ENCODE measurements at places on chromosomes 7 and 10. TPM values are rescaled to one million over a fixed set of nuclear protein-coding genes. Genes with fewer than 3 reads are reported as not detected.

GCK gene
- total RNA-seq, result 0.43 TPM

DNA sequence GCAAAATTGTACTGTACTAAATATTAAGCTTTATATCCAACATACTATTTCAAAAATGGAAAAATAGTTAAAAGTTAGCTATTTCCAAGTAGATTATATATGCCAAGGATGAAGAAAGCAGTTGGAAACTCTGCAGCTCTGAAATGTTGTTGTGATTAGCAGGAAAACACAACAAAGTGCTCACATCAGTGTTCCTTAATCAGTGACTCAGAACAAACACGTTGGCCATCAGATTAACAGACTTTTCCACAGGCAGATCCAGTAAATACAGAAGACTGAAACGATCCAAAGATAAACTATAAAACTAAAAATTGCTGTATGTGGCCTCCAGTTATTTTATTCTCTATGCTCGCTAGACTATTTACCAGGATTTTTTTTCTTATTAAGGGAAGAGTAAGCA is 99.6 kb upstream of the SEMA3D start:
- DNase-seq, result peak; percentile 2

DNA sequence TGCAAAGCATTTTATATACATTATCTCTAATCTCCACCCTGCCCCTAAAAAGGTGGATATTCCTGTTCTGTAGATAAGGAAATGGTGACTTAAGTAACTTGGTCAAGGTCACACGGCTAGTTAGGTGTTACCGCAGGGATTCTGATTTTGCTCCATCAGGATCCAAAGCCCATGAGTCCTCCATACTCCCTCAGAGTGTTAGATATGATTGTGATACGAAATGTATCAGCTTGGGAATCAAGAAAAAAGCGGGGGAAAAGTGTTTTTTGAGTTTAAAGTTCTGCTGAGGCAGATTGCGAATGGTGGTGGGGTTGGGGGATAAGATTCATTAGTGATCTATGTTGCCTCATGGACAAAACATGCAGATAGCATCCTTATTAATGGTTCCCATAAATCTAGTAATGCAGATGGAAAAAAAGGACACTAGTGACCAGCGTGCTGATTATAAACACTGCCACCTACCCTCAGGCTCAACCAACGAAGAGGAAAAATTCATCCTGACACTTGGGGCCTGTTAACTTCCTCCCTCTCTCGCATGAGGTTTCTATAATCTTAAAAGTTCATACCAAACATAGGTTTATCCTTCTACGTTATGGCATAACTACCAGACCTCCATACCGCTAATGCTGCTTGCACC is 2.3 kb downstream of the ICA1 start:
- no peak for DNase-seq

GRCh38 chr7:105178177-105178576 is 164.2 kb downstream of the KMT2E start:
- no peak for DNase-seq

DNA sequence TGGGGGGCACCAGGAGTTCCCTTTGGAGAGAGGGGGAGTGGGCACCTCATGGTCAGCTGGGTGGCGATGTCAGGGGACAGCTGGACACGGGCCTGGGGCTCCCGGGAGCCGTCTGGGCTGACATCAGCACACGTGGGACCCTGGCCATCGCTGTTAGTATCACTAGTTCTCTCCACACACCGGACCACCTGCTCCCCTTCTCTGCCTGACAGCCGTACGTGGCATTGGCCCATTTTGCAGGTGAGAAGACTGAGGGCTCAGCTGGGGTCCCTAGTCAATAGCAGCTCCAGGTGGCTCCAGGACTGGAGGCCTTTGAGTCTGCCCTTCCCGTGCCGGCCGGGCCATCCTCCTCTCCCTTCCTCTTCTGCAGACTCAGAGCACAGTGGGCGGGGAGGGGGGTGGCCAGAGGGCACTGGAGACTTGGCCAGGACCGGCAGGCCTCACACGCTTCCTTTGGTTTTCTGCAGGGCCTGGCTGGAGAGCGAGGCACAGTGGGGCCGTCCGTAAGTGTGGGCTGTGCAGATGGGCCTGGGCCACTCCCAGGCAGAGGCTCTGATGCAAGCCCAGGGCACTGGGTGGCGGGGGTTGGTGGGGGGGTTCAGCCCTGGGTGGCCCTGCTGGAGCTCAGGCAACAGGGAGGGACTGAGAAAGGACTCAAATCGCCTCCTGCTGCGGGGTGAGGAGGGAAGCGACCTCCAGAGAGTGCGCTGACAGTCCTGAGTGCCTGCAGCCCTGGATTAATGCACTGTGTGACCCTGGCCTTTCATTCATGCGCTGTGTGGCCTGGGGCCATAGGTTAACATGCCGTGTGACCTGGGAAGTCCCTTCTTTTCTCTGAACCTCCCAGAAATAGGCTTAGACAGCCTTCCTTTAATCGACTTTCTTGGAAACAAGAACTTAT is 78.2 kb downstream of the MYL10 start:
- DNase-seq, result peak; percentile 37

DNA sequence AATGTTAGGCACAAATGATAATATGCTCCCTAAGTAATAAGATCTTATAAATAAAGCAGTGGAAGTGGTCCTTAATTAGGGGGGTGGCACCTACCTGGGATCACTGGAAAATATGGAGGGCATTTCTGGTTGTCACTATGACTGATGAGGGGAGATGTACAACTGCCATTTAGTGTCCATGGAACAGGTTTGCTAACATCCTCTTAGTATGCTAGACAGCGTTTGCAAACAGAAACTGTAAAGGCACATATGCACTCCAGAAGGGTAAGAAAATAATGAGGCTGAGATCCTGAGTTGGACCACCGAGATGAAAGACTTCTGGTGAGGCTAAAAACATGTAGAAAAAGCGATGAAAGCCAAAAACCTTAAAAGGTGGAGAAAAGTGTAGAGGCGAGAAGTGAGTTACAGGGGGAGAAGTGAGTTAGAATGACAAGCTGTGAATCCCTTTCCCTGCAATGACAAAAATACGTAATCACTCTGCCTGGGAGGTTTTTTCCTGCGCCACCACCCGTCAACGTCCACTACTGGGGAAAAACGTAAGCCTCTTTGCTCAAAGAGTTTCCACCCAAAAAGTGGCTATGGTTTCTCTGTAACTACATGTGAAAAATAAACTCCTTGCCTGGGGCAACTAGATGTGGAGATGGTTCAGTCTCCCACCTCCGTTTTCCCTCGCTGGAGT is 767 bp downstream of the KRIT1 start:
- DNase-seq, result peak; percentile 51
